Stimulated activated CD4-positive, alpha-beta T cell treated with anti-CD3 and anti-CD28 coated beads, Interleukin-1b, Interleukin-23, amount 100 ng/mL, for 1 hour (primary cell): ENCODE measurements at places on chromosomes 2 and 18.

- DNase-seq = no peak
These were observed 15.4 kb upstream of the MLPH start for GRCh38 chr2:237471438-237472186.

GRCh38 chr2:212177724-212178123 lies 360.9 kb downstream of the ERBB4 start:
- DNase-seq = no peak

- DNase-seq = no peak
These were observed 98.3 kb upstream of the HDAC4 start for GRCh38 chr2:239498981-239499634.

DNA sequence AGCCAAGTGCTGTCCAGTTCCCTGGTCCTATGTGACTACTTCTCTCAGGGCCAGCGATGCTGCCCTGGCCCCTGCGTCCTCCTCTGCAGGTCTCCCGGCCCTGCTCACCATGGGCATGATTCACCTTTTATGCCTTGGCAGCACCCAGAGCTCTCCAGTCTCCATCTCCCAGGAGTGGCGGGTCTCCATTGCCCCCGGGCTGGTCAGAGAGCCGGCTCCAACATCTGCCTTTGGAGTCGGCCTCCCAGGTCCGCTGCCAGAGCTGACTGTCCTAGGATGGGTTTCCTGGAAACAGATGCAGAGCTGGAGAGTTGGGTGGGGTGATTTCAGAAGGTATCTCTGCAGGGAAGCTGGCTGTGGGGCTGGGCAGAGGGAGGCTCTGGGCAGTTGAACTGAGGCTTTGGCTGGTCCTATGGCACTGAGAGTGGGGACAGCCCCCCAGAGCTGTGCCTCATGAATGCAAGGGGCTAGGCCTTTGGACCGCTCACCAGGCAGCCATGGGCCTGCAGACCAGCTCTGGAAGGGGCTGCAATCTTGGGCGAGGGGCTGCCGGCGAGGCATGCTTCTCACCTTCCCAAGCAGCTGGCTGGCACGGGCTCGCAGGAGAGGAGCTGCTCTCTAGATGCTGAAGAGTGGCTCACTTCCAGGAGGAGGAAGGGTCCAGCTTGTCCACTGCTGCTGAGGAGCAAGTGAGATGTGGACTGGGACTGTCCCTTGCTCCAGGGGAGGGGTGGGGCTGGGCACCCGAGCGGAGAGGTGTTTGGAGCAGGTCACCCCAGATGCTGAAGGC lies 59.8 kb upstream of the HS6ST1 start:
- no peak for DNase-seq

- DNase-seq = no peak
These were observed 10.0 kb upstream of the ADAM17 start for GRCh38 chr2:9565436-9566153.

GRCh38 chr18:62396967-62397366 lies 71.9 kb downstream of the TNFRSF11A start:
- no peak for DNase-seq

DNA sequence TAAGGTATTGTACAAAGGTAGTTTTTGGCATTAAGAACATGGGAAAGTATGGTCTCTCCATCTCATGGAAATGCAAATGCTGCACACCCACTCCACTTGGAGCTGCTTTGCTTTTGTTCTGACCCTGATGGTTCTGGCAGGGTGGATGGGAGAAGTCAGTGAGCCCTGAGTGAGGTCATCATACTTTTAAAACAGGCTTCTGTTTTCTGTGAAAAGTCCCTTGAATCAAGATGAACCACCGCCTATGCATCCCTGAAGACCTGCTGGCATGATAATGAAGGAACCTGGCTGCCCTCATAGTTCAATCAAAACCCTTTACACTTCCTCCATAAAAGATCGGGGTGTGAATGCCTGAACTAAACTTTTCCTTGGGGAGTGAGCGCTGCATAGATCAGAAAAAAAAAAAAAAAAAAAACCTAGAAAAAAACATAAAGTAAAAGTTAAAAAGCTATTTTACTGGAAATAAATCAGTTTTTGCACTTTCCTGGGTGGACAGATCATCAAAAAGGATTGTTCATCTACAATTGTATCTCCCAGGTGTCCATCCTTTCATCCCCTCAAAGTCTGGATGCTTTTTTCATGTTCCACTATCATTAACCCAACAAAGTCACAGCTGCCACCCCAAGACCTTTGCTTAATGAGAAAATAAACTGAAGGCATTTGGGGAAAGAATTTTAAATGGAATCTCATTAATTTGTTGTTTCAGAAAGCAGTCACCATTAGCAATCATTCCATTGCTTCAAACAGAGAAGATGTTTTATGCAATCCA lies 728.1 kb upstream of the DDX18 start:
- no peak for DNase-seq

- no peak for DNase-seq
These were observed 483.3 kb downstream of the PLCL1 start for GRCh38 chr2:198287706-198288105.

GRCh38 chr2:11257964-11258363 lies 86.5 kb downstream of the ROCK2 start:
- DNase-seq = no peak

DNA sequence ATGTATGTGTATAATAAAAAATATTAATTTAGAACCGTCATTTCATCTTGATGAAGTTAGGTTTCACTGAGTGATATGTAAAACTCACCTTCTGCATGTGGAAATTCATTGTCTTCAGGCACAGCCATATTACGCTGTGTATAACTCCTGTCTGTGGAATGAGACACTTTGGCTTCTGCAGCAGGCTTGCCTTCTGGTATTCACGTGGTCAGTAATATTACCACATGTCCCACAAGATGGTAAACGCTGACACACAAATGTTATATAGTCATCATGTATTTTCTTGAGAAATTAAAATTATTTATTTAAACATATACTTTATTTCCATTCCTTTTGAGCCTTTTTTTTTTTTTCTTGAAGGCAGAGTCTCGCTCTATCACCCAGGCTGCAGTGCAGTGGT lies 25.1 kb upstream of the AAK1 start:
- DNase-seq = no peak

DNA sequence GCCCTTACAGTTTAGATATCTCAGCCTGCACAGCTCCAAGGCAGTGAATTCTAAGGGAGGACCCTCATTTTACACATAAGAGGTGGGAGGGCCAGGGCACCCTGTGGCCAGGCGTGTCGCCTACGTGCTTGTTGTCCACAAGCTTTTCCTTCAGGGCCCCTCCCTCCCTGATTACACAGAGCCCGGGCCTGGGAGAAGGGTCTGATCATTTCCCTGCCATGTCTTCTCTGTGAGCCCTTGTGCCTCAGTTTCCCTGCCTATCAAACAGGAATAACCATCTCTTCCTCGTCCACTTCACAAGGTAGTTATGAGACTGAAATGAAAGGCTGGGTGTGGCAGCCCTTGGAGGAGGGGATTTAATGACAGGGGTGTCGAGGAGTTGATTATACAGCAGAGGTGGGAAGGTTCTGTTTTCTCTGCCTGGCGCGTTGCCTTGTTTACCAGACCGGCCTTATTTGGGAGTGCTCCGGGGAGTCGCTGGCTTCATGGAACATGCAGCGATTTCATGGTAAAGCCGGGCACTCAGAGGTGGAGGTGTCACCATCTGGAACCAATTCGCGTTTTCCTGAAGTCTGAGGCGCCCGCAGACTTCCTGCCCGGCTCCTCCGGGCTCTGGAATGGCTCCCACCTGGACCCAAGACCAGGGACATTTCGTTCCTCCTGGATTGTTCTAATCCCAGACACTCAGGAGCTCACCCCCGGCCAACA lies 208.9 kb downstream of the KLHL29 start:
- DNase-seq = no peak

DNA sequence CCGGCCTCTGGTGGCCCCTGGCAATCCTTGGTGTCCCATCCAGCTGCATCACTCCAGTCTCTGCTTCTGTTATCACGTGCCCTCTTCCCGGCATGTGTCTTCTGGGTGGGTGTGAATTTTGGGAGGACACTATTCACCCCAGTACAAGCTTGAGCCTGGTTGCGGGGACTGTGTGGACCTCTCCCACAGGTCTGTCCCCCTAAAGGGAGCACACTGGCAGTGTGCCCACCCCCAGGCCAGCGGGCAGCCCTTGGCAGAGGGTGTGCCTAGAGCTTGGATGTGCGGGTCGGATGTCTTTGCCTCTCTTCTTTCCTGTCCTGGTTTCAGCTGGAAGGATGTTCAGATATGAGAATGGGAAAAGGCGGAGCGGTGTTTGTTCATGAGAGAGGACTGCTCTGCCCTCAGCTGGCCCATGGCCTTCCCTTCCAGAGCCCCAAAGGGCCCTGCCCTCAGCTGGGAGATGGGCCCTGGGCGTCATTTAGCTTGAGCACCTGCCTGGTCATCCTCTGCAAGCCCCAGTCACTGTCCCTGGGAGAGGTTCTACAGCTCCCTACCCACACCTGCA lies 73.2 kb downstream of the AGAP1 start:
- no peak for DNase-seq

- no peak for DNase-seq
These were observed 71.0 kb downstream of the COX7A2L start for GRCh38 chr2:42290005-42290404.

GRCh38 chr18:3688690-3689089 lies 238.7 kb downstream of the TGIF1 start:
- DNase-seq = no peak

DNA sequence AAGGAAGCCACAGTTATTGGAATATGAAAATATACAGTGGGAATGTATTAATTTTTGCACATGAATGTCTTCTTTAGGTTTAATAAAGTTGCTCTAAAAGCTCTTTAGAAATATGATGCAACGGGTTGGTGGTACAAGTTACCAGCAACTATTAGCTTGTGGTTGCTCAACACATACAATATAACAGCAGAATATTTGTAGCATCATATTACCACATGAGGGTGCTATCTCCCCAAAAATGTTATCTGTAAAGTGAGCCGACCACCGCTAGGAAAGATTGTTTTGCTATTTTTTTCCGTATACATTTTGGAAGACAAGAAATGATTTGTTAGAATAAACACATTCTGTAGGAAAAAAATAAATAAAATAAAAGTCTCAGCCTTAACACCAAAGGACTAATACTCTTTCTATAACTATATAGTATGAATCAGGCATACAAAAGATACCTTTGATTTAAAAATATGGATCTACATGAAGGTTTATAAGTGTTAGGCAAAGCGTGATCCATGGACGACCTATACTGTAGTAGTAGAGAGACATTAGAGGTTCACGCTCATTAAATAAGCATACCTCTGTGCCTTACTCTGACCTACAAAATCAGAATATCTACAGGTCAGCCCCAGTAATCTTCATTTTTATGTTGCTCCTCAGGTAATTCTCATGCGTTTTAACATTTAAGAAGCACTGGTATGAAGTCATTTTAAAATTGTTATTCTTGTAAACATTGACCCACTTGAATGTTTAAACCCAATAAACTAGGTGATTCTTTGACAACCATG lies 1110.6 kb upstream of the ACVR2A start:
- no peak for DNase-seq

- DNase-seq = no peak
These were observed 4.1 kb downstream of the ZEB2 start for GRCh38 chr2:144515696-144516410.

DNA sequence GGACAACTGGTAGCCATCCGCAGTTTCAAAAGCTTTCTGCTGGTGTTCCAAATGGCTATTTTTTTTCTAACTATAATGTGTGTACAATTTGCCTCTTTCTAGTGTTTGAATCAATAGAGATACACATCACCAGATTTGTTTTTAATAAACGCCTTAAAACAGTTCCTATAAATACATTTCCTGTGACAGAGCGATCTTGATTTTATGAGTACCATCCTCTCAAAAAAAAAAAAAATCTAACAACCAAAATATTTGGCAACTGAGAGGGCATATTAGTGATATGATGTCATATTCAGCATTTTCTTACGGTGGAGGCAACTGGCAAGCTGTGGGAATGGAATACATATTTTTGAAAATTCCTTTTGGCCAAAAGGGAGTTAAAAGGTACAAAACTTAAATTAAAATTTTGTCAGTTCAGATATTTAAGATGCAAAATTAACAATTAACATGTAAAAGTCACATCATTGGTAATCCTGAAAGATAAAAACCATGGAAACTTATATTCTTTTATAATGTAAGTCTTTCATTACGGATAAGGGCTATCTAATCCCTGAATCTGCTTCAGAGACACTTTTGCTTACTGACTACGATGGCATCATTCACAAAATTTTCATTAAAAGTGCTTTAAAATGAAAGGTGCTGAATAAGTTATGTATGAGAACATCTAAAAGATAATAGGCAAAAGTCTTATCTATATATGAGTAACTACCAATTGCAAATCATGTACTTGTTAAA lies 268.4 kb downstream of the TCF4 start:
- DNase-seq = no peak

GRCh38 chr2:47719099-47719498 lies 63.8 kb upstream of the MSH6 start:
- no peak for DNase-seq

GRCh38 chr18:3679241-3679640 lies 229.3 kb downstream of the TGIF1 start:
- no peak for DNase-seq

DNA sequence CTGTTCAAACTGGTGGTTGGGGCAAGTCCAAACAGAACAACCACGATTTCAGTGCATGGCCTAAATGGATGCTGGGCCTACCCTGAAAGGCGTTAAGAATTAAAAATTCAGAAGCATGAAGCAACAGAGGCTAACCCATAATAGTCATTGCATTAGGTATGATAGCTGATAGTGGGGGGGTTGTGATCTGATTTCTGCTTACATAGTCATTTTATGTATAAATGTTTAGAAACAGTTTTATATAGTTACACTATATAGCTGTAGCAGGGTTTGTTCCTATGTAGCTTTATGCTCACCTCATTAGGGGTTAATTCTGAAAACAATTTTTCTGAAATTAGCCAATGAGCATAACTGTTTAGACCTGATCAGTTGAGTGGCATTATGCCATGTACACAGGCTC lies 9.6 kb downstream of the TAF1B start:
- no peak for DNase-seq

DNA sequence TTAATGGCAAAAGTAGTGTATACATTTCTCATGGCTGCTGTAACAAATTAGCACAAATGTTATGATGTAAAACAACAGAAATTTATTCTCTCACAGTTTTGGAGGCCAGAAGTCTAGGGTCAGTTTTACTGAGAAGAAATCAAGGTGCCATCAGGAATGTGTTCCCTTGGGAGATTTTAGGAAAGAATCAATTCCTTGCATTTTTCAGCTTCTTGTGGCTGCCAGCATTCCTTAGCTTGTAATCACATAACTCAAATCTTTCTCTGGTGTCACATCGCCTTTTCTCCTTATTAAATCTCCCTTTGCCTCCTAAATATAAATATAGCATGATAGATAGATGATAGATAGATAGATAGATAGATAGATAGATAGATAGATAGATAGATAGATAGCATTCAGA lies 307.0 kb upstream of the REG3G start:
- no peak for DNase-seq

DNA sequence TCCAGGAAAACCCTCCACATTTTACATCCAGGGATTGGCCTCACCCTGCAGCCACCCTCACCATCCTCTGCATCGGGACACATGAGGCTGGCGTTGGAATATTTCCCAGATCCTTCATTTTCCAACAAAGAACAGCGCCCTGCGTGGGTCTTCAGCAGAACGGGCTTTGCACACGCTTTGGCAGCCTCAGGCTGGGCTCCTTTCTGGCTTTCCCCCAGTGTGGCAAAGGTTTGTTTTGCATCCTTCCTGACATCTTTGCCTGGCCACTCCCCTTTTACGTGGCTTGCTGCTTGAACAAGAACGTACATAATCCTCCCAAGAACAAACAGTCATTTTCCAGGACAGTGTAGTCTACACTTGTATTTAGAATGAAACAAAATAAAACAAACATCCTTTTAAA lies 25.6 kb upstream of the GREB1 start:
- no peak for DNase-seq

- no peak for DNase-seq
These were observed 51.2 kb downstream of the ANO7 start for GRCh38 chr2:241239552-241240202.

- DNase-seq = no peak
These were observed 28.5 kb downstream of the PIKFYVE start for GRCh38 chr2:208294482-208295024.
